ENCODE measurements at places on chromosomes 2 and 18.

DNA sequence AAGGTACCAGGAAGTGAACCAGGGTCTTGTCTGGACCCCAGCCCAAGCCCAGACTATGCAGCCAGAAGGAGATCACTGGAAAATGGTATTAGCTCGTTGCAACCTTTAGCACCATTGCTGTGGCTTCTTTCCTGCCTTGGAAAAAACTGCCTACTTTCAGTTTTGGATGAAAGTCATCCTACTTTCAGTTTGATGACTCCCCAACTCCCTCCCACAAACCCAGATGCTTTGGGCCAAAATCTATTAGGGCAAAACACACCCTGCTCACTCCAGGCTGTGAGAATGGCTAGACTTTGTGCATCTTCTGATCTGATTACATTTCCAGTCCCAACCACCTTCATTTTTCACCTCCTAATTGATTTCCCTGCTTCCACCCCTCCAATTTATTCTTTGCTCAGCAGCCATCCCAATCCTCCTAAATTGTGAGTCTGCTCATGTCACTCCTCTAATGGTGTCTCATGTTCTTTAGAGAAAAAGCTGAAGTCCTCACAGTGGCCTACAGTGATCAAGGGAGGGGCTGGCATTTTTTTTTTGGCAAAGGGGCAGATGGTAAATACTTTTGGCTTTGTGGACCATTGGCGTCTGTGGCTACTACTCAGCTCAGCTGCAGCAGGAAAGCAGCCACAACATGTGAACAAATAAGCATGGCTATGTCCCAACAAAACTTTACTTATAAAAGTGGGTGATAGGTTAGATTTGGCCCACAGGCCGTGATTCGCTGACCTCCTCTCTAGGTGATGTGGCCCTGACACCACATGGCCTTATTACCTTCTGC, 368.7 kb downstream of the SLC4A3 start:
- DNase-seq, result no peak

DNA sequence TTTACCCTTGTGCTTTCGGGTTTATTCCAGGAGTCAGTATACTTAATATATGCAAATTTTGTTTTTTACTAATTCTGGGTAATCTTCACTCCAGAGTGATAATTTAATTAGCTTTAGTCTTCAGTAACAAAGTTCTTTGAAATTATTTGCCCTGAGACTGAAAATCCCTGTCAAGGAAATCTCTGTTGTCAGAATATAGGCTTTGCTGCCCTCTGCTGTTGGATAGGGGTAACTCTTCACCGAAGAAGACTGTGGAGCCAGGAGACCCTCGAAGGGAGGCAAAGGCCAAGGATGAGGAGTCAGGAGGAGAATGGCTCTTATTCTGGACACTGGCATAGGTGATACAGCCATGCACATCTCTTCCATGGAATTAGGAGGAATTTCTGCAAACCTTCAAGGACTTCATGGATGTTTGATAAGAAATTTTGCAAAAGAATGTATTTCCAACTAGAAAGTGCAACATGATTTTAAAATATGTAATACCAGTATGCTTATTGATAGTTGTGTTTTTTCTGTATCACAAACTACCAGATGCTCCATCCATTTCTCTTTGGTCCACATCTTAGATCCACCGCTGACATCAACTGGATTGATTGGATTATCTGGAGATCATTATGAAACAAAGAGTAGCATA, 182.3 kb downstream of the RDH14 start:
- DNase-seq, result no peak

GRCh38 chr18:80225685-80226084, 21.6 kb downstream of the PARD6G start:
- no peak for DNase-seq

DNA sequence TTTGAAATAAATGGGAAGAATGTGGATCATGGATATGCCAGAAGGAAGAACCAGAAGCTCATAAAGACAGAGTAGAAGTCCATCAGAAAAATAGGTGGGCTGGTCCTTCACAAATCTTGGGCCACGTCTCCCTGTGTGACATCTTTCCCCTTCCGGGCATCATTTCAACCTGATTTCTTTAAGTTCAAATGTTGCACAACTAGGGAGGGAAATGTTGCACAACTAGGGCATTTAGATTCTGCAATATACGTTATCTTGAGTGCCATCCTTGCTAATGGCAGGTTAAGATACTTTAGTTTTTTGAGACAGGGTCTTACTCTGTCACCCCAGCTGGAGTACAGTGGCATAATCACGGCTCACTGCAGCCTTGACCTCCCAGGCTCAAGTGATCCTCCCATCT, 129.6 kb downstream of the CERS6 start:
- DNase-seq, result no peak

DNA sequence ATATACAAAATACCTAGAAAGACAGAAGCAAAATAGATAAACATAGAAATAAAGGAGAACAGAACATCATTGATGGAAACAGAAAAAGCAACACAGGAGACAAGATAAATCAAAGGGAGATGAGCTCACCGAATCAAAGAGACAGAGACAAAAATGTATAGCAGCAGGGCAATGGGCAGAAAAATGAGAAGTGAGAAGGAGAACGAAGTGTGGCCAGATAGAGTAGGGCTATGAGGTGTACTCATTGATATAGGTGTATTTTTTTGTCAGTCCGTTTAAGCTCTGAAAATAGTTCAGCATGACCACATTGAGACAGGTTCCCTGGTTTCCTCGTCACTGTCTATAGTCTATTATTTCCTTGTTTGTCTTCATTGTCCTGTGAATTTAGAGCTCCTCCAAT, 55.1 kb downstream of the SP100 start:
- DNase-seq, result no peak

DNA sequence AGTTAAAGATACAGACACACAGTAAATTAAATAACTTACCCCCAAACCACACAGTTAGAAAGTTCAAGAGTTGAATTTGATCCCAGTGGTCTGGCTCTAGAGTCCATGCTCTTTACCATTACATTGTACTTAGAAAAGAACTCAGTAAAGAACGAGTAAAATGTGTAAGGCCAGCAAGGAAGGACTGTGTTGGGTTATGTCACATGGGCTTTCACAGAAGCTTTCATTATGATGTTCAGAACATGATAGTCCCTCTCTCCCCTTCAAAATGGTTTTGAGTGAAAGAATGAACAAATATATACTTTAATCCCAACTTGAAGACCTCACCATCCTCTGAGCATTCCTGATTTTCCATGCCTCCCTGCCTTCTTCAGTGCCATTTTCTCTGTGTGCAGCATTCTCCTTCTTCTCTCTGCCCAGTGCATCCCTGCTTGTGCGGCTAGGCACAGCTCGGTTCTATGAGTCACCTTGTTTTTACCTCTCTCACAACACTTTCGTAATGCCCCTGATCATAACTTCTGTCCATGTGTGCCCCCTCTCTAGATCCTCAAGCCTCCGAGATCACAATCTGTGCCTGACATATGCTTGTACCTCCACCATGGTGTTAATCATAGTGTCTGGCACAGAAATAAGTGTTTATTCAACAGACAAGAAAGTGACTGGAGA, 22.0 kb downstream of the RASGRP3 start:
- no peak for DNase-seq

DNA sequence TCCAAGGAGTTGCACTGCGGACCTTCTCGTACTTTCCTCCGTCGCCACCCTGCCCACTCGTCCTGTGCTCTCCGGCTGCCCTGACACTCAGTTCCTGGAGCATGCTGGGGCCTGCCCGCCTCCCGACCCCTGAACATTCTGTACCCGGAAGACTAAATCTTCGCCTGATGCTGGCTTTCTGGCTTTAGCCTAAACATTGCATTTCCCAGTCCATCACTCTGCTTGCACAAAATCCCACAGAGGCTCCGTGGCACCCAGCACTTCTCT, 550 bp upstream of the SFXN5 start:
- DNase-seq, result no peak
